ENCODE measurements at places on chromosomes 7 and 10.

GRCh38 chr10:92240289-92241157 is 50.4 kb downstream of the CPEB3 start:
- DNase-seq = peak; percentile 79

- peak; percentile 82 for DNase-seq
Measured at GRCh38 chr7:70027867-70028266, 429.6 kb downstream of the AUTS2 start.

GRCh38 chr10:24706479-24707118 is 17.1 kb downstream of the ARHGAP21 start:
- no peak for DNase-seq

GRCh38 chr7:140079121-140079536 is 16.4 kb upstream of the PARP12 start:
- peak; percentile 7 for DNase-seq

Measured in OCI-LY7 (cell line).